ENCODE measurements at places on chromosomes 1 and 21.

GRCh38 chr1:201766131-201766866, 62.7 kb upstream of the IPO9 start:
- peak; percentile 95 for DNase-seq

DNA sequence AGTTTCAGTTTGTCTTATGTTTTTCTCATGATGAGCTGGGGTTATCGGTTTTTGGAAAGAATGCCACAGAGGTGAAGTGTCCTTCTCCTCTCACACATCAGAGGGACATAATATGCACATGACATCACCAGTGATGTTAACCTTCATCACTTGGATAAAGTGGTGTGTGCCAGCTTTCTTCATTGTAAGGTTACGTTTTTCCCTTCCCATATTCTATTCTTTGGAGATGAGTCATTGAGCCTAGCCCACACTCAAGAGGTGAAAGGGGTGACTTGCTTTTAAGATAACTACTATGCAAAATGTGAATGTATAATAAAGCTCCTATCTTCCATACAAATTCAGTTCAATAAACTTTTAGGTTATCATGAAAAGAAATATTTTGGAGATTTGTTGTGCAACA, 36.7 kb upstream of the MAGI3 start:
- DNase-seq: no peak

DNA sequence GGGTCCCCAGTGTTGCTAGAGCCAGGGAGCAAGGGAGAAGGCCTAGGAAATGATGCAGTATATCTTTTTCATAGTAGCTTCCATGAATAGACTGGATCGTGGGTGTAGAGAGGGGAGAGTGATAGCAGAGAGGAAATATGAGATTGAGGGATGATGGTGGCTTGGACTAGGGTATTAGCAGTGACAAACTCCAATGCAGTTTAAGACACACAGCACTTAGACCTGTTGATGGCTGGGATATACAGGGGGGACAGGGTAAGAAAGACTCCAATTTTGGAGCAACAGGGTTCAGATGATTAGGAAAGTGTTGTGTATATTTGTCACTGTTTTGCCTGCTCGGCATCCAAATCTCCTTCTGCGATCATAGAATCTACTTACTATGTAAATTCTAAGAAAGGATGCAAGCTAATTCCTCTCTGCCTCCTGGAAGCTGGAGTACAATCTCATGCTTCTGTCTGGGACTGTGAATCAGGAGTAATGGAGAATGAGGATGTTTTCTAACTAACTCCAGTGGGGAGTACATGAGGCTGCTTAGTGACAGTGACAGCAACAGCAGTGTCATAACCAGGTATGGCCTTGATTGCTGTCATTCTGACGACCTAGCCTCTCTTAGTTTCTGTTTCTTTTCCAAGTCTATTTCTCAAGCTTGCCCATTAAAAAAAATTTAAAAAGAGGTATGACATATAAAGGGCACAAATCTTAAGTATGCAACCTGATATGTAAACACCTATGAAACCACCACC, 47.5 kb downstream of the SYDE2 start:
- DNase-seq: no peak

DNA sequence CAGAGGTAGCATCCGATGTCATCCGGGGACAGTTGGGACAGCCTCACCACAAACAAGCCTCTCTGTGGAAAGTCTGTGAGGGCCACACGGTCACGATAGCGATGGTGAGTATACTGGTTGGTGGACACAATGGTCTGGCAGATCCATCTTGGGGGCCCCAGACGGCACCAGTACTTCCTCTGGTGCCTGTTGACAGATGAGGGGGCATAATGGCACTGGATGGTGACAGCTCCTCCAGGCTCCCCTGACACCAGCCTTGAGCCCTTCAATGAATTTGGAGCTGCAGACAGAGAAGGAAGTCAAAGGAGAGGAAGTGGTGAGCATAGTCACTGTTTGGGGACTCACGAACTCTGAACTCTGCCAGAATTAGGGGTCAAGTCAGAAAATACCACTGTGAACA, 8.0 kb downstream of the FCAMR start:
- no peak for DNase-seq

DNA sequence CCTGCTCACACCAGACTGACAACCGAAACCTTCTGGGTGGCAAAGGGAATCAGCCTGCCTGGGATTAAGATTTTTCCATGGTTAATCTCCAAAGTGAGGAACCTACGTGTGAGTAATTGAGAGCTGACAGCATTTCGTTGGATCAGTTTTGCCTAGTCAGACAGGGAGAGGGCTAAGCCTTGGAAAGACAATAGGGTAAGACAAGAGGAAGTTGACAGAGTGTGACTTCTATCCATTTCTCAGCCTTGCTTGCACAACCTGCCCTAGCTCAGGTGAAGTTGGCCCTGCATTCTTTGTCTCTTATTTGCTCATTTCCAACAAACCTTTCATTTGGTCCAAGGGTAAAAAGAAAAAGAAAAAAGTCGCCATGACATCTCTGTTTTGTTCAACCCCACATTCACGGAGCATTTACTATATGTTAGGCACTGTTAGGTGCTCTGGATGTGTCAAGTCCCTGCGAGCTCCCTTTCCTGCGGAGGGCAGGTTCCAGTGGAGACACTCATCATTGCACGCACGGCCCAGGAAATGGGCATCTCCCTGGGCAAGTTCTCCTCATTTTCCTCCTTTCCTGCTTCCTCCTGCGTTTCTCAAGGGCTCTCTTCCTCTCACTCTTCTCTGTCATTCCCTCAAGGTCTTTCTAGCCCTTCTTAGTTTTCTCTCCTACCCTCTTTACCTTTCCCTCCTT, 23.3 kb downstream of the KIRREL1 start:
- DNase-seq: no peak

DNA sequence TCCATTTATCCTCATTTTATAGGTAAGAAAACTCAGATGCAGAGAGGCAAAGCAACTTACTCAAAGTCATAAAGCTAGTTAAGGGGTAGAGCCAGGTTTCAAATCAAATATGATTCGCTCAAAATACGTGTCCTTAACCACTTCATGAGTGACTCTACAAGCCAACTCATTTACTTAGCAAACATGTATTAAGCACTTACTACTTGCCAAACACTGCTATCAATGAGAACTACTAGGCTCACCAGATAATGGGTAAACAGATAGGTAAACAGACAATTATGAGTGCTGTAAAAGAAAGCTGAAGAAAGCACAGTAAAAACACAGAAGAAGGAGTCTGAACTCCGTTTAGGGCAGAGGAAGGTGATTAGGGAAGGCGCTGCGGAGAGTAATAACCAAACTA, 65.9 kb downstream of the WDR64 start:
- DNase-seq: no peak

DNA sequence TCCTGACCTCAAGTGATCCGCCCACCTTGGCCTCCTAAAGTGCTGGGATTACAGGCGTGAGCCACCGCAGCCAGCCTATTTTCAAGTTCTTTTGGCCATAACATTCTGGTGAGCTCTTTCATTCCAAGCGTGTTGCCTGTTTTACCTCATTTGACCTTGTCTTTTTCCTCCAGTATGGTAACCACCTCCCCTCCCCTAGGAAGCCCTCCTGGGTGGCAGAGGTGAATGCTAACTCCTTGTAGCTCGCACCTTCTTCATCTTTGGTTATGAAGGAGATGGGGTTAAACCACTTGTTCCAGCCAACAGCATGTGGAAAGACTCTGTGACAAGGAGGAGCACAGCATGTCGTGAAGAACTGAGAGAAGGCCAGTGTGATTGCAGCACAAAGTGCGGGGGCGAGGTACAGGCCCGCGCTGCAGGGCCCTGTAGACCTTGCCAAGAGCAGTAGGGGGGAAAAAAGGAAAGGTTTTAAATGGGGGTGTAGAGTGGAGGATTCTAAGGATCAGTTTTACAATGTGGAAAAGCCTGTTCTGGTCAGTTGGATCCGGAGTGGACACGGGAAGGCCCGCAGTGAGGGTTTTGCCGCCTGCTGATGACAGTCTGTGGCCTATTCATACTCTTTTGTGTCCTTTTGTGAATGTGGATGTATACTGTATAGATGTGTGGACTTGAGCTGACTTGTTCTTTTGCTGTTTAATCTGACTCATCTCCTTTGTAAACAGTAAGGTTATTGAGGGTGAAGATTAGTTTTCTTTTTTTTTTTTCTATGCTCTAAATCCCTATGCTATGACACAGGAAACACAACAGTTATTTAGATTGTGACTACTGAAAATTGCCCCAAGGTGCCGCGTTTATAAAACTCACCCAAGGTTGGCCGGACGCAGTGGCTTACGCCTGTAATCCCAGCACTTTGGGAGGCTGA, 7.5 kb upstream of the ZNF436 start:
- DNase-seq: no peak

DNA sequence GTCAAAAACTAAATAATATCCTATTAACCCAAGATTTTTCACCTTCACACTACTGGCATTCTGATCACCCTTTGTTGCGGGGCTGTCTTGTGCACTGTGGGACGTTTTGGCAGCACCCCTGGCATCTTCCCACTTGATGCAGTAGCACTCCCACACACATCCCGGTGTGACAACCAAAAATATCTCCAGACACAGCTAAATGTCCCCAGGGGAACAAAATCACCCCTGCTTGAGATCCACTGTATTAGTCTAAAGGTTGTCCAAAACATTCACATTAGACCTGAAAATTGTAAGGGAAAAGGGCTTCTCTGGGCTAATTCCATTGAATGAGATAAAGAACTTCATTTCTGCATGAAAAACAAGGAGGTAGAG, 37.8 kb downstream of the PLEKHO1 start:
- no peak for DNase-seq

DNA sequence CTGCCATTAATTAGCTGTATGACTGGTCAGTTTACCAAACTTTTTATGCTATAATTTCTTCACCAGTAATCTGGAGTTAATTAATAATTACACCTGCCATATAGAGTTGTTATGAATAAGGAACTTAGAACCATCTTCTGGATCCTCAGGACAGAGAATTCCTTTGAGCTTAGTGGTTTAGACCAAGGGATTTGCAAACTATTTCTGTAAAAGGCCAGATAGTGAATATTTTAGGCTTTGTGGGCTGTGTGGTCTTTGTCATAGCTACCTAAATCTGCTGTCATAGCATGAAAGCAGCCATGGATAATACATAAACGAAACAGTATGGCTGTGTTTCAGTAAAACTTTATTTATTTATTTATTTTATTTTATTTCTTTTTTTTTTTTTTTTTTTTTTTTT, 9.0 kb downstream of the TIMM17A start:
- DNase-seq: peak; percentile 63

DNA sequence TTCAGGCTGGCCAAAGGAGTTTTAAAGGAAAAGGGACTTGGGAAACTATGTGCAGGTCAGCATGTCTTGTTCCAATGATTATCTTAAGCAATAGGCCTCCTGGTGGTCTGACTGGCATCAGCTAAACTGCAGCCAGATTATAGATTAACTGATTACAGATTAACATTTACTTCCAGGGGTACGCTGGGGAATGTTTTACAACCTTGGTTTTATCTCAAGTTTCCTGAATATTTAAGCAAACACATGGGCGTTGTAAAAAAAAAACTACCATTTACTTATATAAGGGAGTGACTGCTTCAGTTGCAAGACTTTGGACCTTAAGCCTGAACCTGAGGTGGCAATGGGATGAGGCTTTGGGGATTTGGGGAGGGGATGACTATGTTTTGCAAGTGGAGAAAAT, 600.6 kb upstream of the B3GALT2 start:
- no peak for DNase-seq

GRCh38 chr1:110098222-110099026, 13.8 kb upstream of the UBL4B start:
- no peak for DNase-seq

DNA sequence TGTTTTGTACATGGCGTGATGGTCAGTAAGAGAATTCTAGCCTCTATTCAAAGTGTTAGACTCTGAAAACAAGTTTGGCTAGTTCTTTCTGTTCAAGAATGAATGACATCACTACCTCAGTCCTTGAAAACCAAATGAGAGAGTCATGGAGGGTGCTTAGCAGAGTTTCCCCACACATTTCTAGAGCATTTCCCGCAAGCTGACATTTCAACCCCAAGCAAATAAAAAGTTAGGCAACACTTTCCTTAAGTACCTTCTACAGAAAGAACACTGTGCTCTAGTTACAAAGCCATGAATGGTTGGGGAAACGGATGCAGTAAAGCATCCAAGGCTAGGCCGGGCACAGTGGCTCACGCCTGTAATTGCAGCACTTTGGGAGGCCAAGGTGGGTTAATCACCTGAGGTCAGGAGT, 47.9 kb upstream of the SLC44A3 start:
- no peak for DNase-seq

DNA sequence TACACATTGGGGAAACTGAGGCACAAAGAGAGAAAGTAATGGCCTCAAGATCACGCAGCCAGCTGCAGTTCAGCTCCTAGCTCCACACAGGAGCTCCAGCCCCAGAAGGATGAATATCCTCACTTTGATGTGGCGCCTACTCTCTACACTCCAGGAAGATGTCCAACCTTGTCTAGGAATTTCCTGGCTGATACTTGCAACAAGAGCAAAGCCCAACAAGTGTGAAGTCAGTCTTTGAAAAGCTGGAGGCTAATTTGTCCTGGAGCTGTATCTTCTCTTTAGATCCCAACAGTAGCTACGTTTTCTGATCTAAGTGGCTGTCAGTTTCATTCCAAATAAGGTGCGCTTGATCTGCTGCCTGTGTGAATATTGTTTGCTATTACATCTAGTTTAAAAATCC, 344.9 kb downstream of the PTPRU start:
- no peak for DNase-seq

GRCh38 chr1:49630156-49630555, 393.6 kb downstream of the AGBL4 start:
- no peak for DNase-seq

- DNase-seq: peak; percentile 90
Measured at GRCh38 chr1:115302390-115302961, 35.6 kb downstream of the NGF start.

DNA sequence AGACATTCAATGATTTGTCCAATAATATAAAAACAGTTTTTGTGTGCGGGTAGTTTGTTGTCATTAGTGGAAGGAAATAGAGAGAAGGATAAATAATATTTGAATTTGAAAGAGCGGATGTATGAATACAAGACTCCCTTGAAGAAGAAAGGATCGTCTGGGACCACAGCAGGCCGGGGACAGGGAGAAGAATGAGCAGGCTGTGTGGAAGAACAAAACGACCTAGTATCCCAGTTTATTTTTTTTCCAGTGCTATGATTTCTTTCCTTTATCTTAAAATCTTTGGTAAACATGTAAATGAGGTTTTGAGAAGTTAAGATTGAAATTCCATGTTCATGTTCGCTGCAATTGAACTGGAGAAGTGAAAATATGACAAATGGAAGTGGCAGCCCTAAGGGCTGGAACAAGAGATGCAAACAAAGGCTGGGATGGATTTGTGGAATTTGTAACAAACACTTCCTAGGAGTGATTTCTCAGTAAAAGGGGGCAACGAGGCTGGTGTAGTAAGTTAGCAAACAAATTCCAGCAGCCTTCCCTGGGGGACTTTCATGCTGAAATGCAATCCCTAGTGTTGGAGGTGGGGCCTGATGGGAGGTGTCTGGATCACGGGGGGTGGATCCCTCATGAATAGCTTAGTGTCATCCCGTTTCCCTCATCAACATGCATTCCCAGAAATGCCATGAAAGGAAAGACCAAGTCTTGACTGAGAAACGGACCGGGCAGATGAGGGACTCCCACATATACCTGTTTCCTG, 10.2 kb upstream of the IFI16 start:
- peak; percentile 74 for DNase-seq

GRCh38 chr1:82786883-82787282, 986.1 kb downstream of the ADGRL2 start:
- DNase-seq: no peak
